ENCODE measurements at places on chromosomes 6 and 20. TPM values are rescaled to one million over a fixed set of nuclear protein-coding genes. Genes with fewer than 3 reads are reported as not detected.

KIF25 gene
- not detected for total RNA-seq

SLC25A27 gene
- total RNA-seq = not detected

GSTA5 gene
- total RNA-seq = not detected

ADAM33 gene
- total RNA-seq = not detected

HUS1B gene
- not detected for total RNA-seq

C6orf58 gene
- not detected for total RNA-seq

ESR1 gene
- not detected for total RNA-seq

LINC00237 gene
- total RNA-seq = not detected

CCM2L gene
- not detected for total RNA-seq

PRDM13 gene
- total RNA-seq = not detected

PNPLA1 gene
- not detected for total RNA-seq

XPO5 gene
- total RNA-seq = 35.8 TPM
